Activated CD8-positive, alpha-beta memory T cell treated with anti-CD3 and anti-CD28 coated beads, Interleukin-2, amount 10 ng/mL, durations not matched to agents 7 days and 5 days (primary cell): ENCODE measurements at places on chromosomes 1 and 21.
A peak's percentile ranks its signal among the peaks of the same experiment; 100 is the strongest.

DNA sequence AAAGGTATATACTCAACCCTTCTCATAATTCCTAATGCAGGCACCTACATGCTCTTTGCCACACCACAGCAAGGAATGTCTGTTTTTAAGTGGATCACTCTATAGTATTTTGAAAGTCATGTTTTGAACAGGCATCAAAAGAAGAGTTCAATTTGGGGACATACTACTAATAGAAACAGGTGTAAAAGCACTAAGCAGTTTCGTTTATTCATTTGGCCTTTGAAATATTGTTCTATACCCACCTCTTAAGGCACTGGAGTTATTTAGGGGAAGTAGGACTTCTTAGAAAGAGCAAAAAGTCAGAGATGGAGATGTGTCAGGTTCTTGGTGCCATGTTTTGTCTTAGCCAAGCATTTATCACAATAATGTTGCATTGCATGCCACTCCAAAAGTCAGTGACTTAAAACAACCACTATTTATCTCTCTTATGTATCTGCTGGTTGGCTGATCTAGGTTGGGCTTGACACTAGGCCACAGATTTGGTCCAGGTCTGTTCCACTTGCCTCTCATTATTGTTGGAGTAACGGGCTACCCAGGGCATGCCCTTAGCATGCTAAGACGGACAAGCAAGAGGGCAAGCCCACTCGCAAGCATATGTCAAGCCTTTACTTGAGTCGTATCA is 107.5 kb downstream of the RGL1 start:
- DNase-seq, result no peak
- H3K27me3 ChIP-seq, result peaks cover 3% of the 10 kb centered on the region
- no peak overlapping the region for H3K27ac ChIP-seq
- H3K4me3 ChIP-seq, result no peak overlapping the region
- H3K36me3 ChIP-seq, result peaks cover 18% of the 10 kb centered on the region

DNA sequence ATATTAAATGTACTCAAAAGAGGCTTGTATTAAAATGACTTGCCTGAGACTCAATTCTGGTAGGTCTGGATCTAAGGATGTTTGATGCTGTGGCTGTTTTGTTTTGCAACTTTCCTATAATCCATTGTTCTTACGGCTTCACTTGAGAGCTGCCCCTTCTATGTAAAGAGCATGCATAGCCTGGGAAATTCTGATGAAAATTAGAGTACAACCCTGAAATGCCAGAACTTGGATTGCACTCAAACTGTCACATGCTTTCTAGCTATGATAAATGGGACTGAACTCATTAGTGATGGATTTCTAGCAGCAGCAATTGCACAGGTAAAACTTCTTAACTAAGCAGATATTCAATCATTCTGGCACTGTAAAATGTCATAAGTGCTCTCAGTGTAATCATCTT is 67.9 kb downstream of the OLFM3 start:
- no peak overlapping the region for H3K4me3 ChIP-seq
- DNase-seq, result no peak
- no peaks in the 10 kb centered on the region for H3K36me3 ChIP-seq

DNA sequence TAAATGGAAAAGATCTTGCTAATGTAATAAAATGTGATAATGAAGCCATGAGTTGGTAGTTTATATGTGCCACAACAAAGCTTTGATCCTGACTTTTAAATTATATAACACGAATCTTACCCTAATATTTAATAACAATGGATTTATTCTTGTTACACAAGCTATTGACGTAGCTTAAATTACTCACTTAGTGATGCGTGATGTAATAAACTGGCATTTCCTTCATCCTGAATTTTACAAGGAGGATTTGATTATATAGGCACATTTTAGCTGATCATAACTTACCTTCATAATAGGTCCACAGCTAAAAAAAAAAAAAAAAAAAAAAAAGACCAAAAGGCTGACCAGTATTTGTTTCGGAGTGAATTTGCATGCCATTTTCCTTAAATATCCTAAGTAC is 76.2 kb upstream of the IVNS1ABP start:
- no peak overlapping the region for H3K27ac ChIP-seq
- H3K4me3 ChIP-seq, result no peak overlapping the region
- no peaks in the 10 kb centered on the region for H3K27me3 ChIP-seq
- H3K4me1 ChIP-seq, result peaks cover 2% of the 10 kb centered on the region

GRCh38 chr21:26115899-26116298 is 54.7 kb downstream of the APP start:
- no peaks in the 10 kb centered on the region for H3K36me3 ChIP-seq
- no peaks in the 10 kb centered on the region for H3K4me1 ChIP-seq
- H3K4me3 ChIP-seq, result no peak overlapping the region
- no peaks in the 10 kb centered on the region for H3K27me3 ChIP-seq
- no peak for DNase-seq
- no peak overlapping the region for H3K27ac ChIP-seq

- no peak overlapping the region for H3K4me3 ChIP-seq
- peaks cover 32% of the 10 kb centered on the region for H3K36me3 ChIP-seq
- no peaks in the 10 kb centered on the region for H3K27me3 ChIP-seq
- no peak for DNase-seq
- peak overlapping the region; percentile 22 for H3K27ac ChIP-seq
Measured at GRCh38 chr1:154624746-154625643, 17.0 kb upstream of the ADAR start.

- no peak overlapping the region for H3K4me3 ChIP-seq
- no peaks in the 10 kb centered on the region for H3K36me3 ChIP-seq
- no peaks in the 10 kb centered on the region for H3K27me3 ChIP-seq
- H3K4me1 ChIP-seq, result peaks cover 27% of the 10 kb centered on the region
- H3K27ac ChIP-seq, result no peak overlapping the region
- no peak for DNase-seq
Measured at GRCh38 chr1:228411121-228411520, 4.5 kb upstream of the TRIM11 start.
